Skeletal muscle cell (primary cell): ENCODE measurements at places on chromosomes 1 and 21.

- no peak for DNase-seq
These were observed 396.8 kb upstream of the PRMT6 start for GRCh38 chr1:106659490-106660244.

DNA sequence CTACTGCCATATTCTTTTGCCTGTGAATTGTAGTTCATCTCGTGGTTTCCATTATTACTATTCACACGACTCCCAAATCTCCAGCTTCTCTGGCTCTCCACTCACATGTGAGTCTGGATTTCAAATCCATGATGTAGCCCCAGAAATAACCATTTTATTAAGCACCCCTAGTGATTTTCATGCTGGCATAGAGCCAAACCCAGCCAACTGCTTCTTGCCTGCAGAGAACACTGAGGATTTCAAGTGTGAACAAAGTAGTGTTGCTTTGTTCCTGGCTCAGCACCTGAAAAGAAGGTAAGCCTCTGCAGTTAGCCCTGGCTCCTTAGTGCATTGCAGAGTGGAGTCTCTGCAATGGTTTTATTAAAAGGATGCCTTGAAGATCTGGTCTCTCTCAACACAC is 25.9 kb downstream of the UTP25 start:
- no peak for DNase-seq

DNA sequence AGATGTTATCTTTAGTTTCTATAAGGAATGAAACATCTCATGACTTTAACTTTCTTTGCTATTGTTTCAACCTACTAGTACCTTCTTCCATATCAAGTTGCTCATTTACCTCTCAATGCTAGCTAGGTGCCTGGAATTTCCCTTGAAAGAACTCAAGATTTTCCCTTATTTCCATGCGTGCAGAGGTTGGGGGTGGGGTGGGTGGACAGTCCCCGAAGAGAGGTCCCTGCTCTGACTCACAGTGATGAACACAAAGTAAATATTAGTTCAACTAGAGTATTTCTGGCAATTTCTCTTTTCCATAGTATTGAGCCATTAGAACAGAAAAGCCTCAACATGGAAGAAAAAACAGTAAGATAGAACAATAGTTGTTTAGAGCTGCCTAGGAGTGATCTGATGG is 239.0 kb upstream of the ZP4 start:
- DNase-seq, result no peak

GRCh38 chr1:54843449-54843848 is 42.3 kb upstream of the TTC22 start:
- DNase-seq, result no peak

DNA sequence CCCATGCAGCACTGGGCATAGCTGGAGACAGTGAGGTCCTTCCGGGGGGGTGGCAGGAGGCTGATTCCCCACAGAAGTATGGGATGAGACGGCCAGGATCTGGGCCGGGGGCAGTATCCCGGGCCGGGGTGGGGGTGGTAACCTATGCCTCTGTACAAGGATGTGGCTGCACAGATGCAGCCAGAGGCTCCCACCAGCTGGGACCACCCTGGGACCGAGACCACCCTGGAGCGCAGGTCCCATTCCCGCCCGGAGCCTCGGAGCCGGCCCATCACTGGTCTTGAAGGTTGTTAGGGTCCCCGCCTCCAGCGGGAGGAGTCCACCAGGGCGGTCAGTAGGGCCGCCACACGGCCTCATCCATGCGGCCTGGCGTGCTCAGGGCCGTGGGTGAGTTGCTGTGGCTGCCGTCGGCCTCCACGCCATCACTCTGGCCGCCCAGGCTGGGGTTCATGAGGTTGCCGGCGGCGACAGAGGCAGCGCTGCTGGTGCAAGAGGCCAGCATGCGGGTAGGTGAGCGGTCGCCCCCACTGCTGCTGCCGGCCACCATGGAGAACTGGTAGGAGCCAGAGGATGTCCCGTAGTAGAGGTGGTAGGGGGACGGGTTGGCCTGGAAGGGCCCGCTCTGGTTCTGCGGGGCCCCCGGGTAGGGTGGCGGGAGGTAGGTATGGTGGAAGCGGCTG is 28.1 kb downstream of the RUNX3 start:
- DNase-seq, result no peak

- no peak for DNase-seq
These were observed 101.8 kb upstream of the OLFM3 start for GRCh38 chr1:102098536-102098935.

DNA sequence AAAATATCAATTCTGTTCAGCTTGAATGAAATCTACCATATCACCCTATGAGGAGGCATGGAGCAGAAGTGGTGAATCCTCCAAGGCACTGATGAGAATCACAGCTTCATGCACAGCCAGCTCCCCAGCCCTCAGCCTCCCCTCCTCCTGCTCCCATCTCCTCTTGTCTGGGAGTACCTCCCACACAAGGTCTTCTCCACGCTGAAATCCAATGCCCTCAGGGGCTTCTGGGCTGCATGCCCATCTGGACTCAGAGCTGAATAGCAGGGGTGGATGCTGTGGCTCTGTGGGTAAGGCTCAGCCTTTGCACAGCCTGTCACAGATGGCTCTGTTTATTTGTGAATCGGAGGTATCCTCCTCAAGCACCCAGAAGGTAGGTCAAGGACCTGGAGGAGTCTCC is 48.6 kb downstream of the KCNC4 start:
- no peak for DNase-seq

- DNase-seq, result no peak
These were observed 112.3 kb downstream of the OMA1 start for GRCh38 chr1:58434181-58434580.

GRCh38 chr1:1085911-1086841 is 12.1 kb upstream of the RNF223 start:
- no peak for DNase-seq

GRCh38 chr1:215682232-215682631 is 115.1 kb downstream of the KCTD3 start:
- no peak for DNase-seq

- DNase-seq, result no peak
These were observed 107.0 kb downstream of the NME7 start for GRCh38 chr1:169260478-169261151.

- no peak for DNase-seq
These were observed 1.7 kb downstream of the IL6R start for GRCh38 chr1:154406886-154407197.
